ENCODE measurements at places on chromosomes 2 and 18.

DNA sequence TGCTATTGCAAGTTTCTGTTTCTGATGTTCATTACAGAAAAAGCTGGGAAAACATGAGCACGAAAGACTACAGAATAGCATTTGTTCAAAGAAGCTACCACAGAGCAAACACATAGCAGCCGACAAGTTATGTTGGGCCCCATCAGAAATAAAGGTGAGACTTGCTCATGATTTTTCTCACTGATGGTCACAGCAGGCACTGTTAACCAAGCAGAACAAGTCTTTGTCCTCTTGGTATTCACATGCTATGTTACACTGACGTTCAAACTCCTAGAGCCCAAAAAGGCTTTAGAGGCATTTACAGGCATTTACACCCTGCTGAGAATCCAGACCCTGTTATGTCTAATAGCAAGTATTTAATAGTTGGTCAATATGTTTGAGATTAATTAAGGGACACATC is 235.0 kb upstream of the HNMT start:
- DNase-seq: no peak

DNA sequence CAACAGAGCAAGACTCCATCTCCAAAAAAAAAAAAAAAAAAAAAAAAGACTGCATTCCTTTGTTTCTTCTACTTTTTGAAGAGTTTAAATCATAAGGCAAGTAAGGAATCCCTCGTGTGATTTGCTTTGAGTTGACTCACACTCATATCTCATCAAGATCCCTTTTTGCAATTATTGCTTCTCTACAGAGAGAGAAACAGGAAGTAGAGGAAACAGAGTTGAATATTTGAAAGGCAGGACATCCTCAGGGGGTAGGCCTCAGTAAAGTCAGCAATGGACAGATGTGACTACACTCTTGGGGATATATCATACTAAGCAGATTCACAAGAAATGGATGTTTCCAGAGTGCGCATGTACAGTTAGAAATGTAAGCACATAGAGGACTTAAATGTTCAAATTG is 11.2 kb upstream of the EFR3B start:
- no peak for DNase-seq

GRCh38 chr2:66252109-66252508 is 182.8 kb upstream of the MEIS1 start:
- DNase-seq: no peak

- DNase-seq: peak; percentile 75
Observed at GRCh38 chr2:113324684-113325160, 46.0 kb upstream of the PAX8 start.

- no peak for DNase-seq
Observed at GRCh38 chr2:157324331-157324843, 1.2 kb downstream of the ERMN start.

DNA sequence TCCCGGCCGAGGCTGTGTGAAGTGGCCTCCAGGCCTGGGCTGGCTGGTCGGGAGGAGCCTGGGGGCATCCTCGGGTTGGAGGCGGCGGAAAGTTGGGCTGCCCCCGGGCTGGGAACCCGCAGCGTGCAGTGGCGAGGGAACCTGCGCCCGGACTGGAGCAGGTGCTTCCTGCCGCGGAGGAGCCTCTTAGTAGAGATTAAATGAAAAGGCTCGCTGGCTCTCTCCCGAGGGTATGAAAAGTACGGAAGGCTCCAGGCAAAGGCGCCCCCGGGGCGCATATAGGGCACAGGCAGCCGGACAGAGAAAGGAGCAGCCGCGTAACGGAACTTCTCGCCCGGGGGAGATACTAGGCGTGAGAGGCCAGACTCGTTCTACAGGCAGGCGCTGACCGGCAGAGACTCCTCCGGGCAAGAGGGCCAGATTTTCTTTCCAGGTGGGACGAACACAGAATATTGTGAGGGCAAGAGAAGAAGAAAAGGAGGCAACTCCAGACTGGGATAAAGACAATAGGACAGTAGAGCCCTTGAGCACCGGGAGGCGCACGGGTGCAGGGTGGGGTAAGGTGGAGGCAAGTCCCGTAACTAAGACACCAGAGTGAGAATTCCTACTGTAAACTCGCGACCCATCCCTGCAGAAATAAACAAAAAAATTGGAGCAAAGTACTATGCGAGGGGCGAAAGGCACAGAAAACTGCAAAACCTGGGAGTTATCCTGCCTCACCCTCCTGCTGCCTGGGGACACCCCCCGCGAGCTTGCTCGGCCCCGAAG is 816 bp downstream of the CDH2 start:
- peak; percentile 24 for DNase-seq

- no peak for DNase-seq
Observed at GRCh38 chr2:71667256-71668182, 214.2 kb downstream of the DYSF start.

DNA sequence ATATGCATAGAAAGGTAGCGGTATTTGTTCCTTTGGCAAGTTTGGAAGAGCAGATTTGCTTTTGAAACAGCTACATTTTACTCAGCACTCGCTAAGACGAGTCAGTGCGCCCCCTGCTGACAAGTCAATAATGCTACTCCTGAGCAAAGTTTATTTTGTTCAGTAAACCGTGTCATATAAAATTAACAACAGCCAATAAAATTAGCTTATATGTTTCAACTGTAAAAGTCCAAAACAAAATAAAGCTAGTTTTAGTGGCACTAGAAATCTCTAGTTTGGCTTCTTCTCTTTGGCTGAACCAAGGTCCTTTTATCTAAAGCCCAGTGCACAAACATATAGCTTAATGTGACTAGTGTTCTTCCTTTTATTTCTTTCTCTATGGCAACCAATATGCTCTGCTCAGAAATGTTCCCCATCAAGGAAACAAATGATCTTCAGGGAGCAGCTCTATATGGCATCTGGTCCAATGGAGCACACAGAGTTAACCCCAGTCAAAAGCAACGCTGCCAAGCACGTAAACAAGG is 4.2 kb upstream of the POU3F3 start:
- peak; percentile 68 for DNase-seq

DNA sequence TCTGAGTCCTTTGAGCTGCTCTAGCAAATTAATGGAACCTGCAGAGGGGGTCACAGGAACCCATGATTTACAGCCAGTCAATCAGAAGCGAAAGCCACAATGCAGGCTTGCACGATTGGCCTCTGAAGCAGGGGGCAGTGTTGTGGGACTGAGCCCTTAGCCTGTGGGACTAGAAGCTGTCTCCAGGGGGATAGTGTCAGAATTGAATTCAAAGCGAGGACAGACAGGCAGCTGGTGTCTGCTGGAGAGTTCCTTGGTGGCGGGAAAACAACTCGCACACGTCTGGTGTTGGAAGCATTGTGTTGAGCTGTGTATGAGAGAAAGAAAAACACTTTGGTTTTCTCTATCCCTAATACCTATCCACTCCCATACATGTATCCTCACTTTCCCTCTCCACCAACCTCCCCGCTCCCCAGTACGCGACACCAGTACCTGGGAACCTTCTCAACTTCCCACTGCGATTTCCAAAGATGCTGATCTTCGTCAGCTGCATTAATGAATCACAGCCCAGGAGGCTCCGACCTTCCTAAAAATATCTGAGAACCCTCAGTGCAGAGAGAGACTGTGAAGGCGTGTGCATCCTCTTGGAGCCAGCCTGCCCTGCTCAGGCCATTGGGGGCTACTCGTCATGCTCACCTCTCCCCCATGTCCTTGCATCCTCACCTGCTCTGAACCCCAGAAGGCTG is 88.2 kb downstream of the HS1BP3 start:
- DNase-seq: peak; percentile 47

DNA sequence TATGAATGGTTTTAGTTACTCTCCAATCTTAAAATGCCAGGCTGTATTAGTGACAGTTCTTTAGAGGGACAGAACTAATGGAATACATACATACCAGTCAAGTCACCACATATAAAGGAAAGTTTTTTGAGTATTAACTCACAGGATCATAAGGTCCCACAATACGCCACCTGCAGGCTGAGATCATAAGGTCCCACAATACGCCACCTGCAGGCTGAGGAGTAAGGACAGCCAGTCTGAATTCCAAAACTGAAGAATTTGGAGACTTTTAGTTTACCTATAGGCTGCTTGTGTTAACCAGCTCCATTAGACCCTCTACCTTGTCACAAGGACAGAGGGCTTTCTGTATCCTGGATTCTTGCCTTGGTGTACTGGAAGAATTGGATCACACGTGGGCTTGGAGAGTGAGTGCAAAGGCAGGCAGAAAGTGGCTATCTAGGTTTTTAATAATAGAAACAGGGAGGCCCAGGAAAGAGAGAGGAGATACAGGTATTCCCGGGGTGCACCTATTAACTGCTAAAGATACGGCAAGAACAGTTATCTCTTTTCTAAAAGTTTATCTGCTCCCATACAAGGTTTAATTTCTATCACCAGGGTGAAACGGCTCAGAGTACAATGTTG is 234.9 kb upstream of the CYRIA start:
- DNase-seq: no peak

- no peak for DNase-seq
Observed at GRCh38 chr18:13836559-13836958, 12.6 kb downstream of the MC5R start.
